ENCODE measurements at places on chromosomes 12 and 14.
A peak's percentile ranks its signal among the peaks of the same experiment; 100 is the strongest.

DNA sequence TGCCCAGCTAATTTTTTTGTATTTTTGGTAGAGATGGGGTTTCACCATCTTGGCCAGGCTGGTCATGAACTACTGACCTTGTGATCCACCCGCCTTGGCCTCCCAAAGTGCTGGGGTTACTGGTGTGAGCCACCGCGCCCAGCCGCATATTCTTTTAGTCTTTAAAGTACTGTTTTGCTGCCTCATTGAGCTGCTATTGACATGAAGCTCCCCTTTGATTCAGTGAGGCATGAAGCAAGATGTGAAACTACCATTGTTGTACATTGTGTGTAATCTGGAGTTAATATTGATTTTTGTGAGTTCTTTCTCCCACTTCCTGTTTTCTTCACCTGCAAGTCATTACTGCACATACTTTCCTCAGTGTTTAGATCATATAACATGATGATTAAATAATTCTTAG is 80.8 kb downstream of the MNAT1 start:
- peaks cover 3% of the 10 kb centered on the region for H3K4me1 ChIP-seq
- no peaks in the 10 kb centered on the region for H3K27me3 ChIP-seq
- no peak overlapping the region for H3K4me3 ChIP-seq
- no peak for DNase-seq
- H3K27ac ChIP-seq, result no peak overlapping the region

GRCh38 chr12:64099397-64099796 is 122.7 kb downstream of the KICS2 start:
- H3K4me1 ChIP-seq, result peaks cover 11% of the 10 kb centered on the region
- H3K4me3 ChIP-seq, result no peak overlapping the region
- DNase-seq, result no peak
- no peak overlapping the region for H3K27ac ChIP-seq
- H3K36me3 ChIP-seq, result peaks cover 4% of the 10 kb centered on the region

- H3K27ac ChIP-seq, result no peak overlapping the region
- DNase-seq, result no peak
- H3K4me3 ChIP-seq, result no peak overlapping the region
- peaks cover 36% of the 10 kb centered on the region for H3K4me1 ChIP-seq
- peaks cover 2% of the 10 kb centered on the region for H3K36me3 ChIP-seq
- peaks cover 7% of the 10 kb centered on the region for H3K27me3 ChIP-seq
These were observed 138.6 kb upstream of the VRK1 start for GRCh38 chr14:96658611-96659010.

GRCh38 chr14:74977164-74977900 is 21.9 kb upstream of the PGF start:
- H3K27ac ChIP-seq, result no peak overlapping the region
- DNase-seq, result no peak
- H3K4me3 ChIP-seq, result no peak overlapping the region
- no peaks in the 10 kb centered on the region for H3K36me3 ChIP-seq
- H3K27me3 ChIP-seq, result no peaks in the 10 kb centered on the region
- H3K4me1 ChIP-seq, result peaks cover 66% of the 10 kb centered on the region

DNA sequence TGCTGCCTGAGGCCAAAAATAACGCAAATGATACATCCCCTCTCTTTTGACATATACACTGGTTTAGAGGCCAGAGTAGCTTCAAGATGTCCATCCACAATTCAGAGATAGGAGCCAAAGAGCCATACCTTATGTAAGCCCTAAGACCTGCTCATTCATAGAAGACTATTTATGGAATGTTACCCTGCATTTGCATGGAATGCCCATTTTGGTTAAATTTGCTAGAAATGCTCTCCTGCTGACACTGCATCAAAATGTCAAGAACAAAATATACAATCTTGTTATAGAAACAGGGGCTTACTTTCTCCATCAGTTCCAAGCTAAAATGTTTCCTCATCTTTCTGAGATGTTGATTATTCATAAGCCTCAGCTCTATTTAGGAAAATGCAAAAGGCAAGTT is 183.3 kb upstream of the CDKN3 start:
- no peak for DNase-seq
- peaks cover 4% of the 10 kb centered on the region for H3K27me3 ChIP-seq
- no peaks in the 10 kb centered on the region for H3K36me3 ChIP-seq
- no peak overlapping the region for H3K4me3 ChIP-seq
- no peak overlapping the region for H3K27ac ChIP-seq

- H3K27me3 ChIP-seq, result no peaks in the 10 kb centered on the region
- H3K4me1 ChIP-seq, result peaks cover 5% of the 10 kb centered on the region
- no peak for DNase-seq
- peaks cover 31% of the 10 kb centered on the region for H3K36me3 ChIP-seq
These were observed 38.8 kb downstream of the CBX5 start for GRCh38 chr12:54240971-54241588.

DNA sequence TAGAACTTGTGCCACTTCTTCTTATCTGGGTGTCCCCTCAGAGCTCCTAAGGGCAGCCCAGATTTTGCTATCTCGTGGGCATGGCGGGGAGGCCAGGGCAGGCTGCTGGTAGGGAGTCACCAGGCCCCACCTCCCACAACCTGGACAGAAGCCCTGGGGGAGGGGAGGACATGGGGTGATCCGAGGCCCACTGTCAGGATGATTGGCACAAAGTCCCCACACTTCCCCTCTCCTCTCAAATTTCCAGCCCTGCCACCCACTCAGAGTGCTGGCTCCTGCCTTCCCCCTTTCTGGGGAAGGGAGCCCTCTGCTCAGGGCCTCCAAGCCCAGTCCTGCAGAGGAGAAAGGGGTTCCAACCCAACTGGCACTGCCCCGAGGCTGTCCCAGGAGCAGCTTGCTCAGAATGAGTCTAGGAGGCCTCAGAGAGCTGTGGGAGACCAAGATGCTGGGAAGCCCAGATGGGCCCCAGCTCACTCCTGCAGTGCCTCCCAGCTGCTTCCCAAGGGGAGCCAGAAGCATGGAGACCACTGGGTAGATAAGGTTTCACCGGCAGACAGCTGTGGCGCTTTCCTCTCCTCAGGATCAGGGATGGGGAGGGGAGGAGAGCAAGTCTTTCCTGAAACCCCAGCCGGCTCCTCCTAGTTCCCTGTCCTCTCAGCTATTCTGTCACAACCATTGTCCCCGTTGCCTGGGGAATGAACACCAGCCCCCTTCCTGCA is 82.8 kb downstream of the B4GALNT3 start:
- peaks cover 32% of the 10 kb centered on the region for H3K27me3 ChIP-seq
- no peak overlapping the region for H3K4me3 ChIP-seq
- no peak for DNase-seq
- no peaks in the 10 kb centered on the region for H3K36me3 ChIP-seq
- H3K4me1 ChIP-seq, result peaks cover 17% of the 10 kb centered on the region

DNA sequence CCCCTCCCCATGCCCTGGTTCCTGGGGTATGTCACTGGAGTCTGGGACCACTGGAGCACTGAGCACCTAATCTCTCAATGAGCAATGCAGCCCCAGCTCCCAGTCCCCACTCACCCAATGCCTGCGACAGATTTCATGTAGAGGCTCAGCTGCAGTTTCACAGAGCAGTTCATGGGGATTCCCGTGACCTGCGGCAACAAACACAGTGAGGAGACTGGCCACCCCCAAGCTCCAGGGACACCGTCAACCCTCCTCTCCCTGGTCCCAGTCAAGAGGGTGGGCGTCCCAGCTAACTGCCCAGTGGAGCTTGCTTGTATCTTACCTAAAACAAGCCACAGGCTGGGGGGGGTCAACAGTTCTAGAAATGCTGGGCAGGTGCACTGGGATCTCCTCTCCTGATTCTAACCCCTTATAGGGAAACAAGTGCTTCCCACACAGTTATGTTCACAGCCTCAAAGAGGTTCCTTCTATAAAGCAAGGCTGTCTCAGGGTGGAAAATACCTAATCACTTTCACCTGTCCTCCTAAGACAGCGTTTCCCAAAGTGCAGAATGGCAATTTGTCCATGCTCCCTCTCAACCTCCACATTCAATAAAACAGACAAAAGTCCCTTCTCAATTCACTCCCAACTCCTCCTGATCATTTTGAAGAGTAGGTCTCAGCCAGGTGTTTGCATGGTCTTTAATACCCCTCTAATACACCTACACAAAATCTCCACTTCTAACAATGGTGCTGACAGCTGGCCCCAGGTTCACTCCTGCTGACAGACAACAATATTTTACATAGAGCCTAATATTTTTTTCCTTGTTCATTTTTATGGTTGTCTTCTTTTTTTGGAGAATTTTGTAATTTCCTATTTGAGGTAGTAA is 68.3 kb downstream of the SCARB1 start:
- peaks cover 39% of the 10 kb centered on the region for H3K36me3 ChIP-seq
- peaks cover 21% of the 10 kb centered on the region for H3K4me1 ChIP-seq
- no peaks in the 10 kb centered on the region for H3K27me3 ChIP-seq
- H3K4me3 ChIP-seq, result no peak overlapping the region
- H3K27ac ChIP-seq, result peak overlapping the region; percentile 14
- no peak for DNase-seq

GRCh38 chr12:11767029-11767724 is 117.7 kb downstream of the ETV6 start:
- H3K27ac ChIP-seq, result peak overlapping the region; percentile 94
- H3K36me3 ChIP-seq, result peaks cover under 1% of the 10 kb centered on the region
- H3K4me1 ChIP-seq, result peaks cover 76% of the 10 kb centered on the region
- DNase-seq, result no peak
- H3K4me3 ChIP-seq, result peak overlapping the region; percentile 38

DNA sequence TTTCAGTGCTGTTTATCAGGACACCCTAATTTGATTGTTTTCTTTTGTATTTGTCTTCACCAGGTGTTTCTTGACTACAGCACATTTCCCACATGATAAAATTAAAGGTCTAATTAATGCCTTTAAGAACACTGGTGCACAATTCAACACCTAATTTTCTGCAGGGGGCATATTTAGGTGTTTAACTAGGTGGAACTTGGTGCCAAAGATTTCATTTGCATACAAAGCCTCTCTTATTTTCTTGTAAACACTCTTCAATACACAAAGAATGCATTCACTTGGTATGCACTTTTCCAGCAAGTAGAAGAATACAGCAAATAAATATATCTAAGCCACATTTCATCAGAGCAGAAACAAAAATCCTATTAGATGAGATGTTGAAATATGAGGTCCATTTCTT is 646.2 kb upstream of the FOXG1 start:
- no peaks in the 10 kb centered on the region for H3K36me3 ChIP-seq
- no peak for DNase-seq
- H3K4me3 ChIP-seq, result no peak overlapping the region
- H3K4me1 ChIP-seq, result no peaks in the 10 kb centered on the region
- no peak overlapping the region for H3K27ac ChIP-seq

DNA sequence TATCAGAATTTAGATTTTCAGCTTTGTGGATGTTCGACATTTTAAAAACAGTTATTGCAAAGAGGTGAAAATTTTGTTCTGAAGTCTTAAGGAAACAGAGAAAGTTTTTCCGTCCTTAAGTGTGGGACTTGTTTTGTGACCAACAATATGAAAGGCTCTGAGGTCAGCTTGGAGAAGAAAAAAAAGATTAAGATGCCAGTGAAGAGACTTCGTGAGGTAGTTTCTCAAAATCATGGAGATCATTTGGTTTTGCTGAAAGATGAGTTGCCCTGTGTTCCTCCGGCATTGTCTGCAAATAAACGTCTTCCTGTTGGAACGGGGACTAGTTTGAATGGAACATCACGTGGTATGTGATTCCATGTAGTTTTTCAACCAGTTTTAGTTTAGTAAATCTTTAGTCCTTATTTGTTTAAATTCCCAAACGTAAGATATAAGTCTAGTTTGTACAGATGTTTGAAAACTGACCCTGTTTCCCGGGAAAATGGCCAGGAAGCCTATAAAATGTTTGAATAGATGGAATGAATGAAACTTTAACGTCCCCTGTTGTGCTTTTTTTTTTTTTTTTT is 682 bp downstream of the KIAA0586 start:
- no peak for DNase-seq
- H3K27me3 ChIP-seq, result no peaks in the 10 kb centered on the region
- H3K36me3 ChIP-seq, result peaks cover 6% of the 10 kb centered on the region
- peak overlapping the region; percentile 94 for H3K27ac ChIP-seq
- H3K4me1 ChIP-seq, result peaks cover 28% of the 10 kb centered on the region

- H3K4me3 ChIP-seq, result no peak overlapping the region
- DNase-seq, result no peak
- H3K4me1 ChIP-seq, result peaks cover 15% of the 10 kb centered on the region
- peaks cover 34% of the 10 kb centered on the region for H3K27me3 ChIP-seq
- no peaks in the 10 kb centered on the region for H3K36me3 ChIP-seq
- no peak overlapping the region for H3K27ac ChIP-seq
These were observed 1.9 kb downstream of the NT5DC3 start for GRCh38 chr12:103839103-103839502.

GRCh38 chr12:83161456-83161855 is 474.8 kb downstream of the TMTC2 start:
- H3K27me3 ChIP-seq, result no peaks in the 10 kb centered on the region
- no peaks in the 10 kb centered on the region for H3K4me1 ChIP-seq
- DNase-seq, result no peak
- no peak overlapping the region for H3K27ac ChIP-seq
- H3K36me3 ChIP-seq, result no peaks in the 10 kb centered on the region

- peaks cover 7% of the 10 kb centered on the region for H3K27me3 ChIP-seq
- DNase-seq, result no peak
- no peaks in the 10 kb centered on the region for H3K36me3 ChIP-seq
- H3K4me3 ChIP-seq, result no peak overlapping the region
- no peak overlapping the region for H3K27ac ChIP-seq
These were observed 274.7 kb downstream of the EGLN3 start for GRCh38 chr14:33676135-33676566.

DNA sequence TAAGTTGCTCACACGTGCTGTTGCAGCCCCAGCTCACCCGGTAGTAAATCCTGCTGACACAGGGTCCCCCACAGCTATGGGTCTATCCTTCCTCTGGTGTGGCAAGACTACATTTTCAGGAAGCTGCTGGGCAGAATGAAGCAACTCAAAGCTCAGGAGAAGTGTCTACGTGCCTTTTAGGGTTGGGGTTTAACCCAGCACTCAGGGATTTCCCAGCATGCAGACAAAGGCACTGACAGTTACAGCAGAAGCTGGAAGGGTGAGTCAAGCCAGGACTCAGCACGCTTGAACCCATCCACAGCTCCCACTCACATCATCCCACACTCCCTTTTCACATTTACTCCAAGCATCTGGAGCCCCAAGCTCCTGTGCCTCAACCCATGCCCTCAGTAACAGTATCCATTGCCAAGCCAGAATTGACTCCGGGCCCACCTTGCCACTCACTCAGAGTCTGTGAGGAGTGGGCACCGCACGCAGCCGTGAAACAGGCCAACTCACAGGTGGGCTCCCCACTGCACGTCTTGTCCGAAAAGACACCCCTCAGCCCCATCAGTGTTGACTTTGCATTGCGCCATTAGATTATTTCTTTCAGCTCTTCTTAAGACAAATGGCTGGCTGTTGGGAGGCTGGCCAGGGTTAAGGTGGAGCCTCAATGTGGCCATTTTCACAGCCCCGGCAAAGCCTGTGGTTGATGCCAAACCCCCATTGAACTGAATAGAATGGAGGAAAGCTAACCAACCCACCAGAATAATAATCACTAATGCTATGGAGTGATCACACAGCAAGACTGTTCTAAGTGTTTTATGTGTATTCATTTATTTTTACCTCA is 59.6 kb downstream of the ZFP36L1 start:
- no peaks in the 10 kb centered on the region for H3K27me3 ChIP-seq
- H3K27ac ChIP-seq, result no peak overlapping the region
- H3K4me3 ChIP-seq, result no peak overlapping the region
- no peak for DNase-seq
- no peaks in the 10 kb centered on the region for H3K36me3 ChIP-seq

GRCh38 chr12:123936956-123937706 is 35.5 kb downstream of the CCDC92 start:
- peaks cover 14% of the 10 kb centered on the region for H3K4me1 ChIP-seq
- H3K36me3 ChIP-seq, result peaks cover 46% of the 10 kb centered on the region
- no peak overlapping the region for H3K4me3 ChIP-seq
- H3K27me3 ChIP-seq, result no peaks in the 10 kb centered on the region

- no peaks in the 10 kb centered on the region for H3K36me3 ChIP-seq
- DNase-seq, result no peak
- no peaks in the 10 kb centered on the region for H3K4me1 ChIP-seq
These were observed 46.0 kb upstream of the OASL start for GRCh38 chr12:121085069-121085468.

GRCh38 chr14:68949601-68949965 is 29.5 kb downstream of the ACTN1 start:
- H3K4me1 ChIP-seq, result peaks cover 59% of the 10 kb centered on the region
- no peak for DNase-seq
- H3K27ac ChIP-seq, result no peak overlapping the region
- H3K27me3 ChIP-seq, result no peaks in the 10 kb centered on the region
- H3K36me3 ChIP-seq, result no peaks in the 10 kb centered on the region
